ENCODE measurements at places on chromosomes 7 and 10.

GRCh38 chr7:55075464-55076021 lies 56.7 kb downstream of the EGFR start:
- no peak for DNase-seq

DNA sequence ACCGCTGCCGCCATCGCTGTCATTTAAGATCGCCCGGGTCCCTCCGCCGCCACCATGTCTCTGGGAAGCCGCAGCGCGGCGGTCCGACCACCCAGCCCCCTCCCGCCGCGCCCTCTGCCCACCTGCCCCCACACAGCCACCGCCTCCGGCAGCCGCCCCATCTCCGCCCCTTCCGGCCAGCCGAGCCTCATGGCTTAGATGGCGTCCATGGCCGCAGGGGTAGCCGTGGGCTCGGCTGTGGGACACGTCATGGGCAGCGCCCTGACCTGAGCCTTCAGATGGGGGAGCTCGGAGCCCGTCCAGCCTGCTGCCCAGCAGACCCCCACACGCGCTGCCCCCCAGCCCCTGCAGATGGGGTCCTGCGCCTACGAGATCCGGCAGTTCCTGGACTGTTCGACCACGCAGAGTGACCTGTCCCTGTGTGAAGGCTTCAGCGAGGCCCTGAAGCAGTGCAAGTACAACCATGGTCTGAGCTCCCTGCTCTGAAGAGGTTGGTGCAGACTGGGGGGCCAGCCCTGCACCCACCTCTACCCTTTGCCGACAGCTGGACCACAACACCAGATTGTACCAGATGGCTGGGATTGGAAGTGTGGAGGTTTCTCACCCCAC lies 38.0 kb upstream of the TARP start:
- no peak for DNase-seq

GRCh38 chr7:128360359-128360678 lies 1.2 kb downstream of the PRRT4 start:
- DNase-seq, result no peak

DNA sequence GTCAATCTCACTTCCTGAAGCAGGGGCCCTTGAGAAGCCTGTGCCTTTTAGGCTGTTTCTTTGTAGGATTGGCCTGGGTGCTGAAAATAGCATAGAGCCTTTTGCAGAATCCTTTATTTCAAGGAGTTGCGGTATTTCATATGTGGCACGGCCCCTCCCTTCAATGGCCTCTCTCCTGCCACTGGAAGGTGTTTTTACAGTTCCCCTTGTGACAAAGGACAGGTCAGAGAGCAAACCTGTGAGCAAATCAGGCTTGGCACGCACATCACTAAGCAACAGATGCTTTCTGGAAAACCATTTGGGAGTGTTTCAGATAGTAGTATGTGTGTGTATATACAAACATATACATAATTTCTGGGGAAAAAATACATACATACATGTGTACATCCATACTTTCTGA lies 388.6 kb upstream of the C7orf33 start:
- no peak for DNase-seq

- DNase-seq, result no peak
These were observed 47.6 kb downstream of the GTF2IRD1 start for GRCh38 chr7:74501298-74501697.

DNA sequence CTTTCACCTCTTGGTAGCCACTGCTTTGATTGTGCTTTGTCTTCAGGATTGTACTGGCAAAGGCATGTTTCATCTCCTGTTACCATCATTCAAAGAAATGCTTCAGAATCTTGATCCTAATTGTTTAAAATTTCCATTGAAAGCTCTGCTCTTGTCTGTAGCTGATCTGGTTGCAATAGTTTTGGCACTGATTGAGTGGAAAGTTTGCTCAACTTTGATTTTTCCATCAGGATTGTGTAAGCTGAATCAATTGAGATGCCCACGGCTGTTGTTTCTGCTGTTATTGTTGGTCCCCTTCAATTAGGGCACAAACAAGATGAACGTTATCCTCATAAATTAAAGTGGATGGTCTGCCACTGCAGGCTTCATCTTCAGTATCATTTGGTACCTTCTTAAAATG lies 14.6 kb upstream of the NUB1 start:
- DNase-seq, result no peak

DNA sequence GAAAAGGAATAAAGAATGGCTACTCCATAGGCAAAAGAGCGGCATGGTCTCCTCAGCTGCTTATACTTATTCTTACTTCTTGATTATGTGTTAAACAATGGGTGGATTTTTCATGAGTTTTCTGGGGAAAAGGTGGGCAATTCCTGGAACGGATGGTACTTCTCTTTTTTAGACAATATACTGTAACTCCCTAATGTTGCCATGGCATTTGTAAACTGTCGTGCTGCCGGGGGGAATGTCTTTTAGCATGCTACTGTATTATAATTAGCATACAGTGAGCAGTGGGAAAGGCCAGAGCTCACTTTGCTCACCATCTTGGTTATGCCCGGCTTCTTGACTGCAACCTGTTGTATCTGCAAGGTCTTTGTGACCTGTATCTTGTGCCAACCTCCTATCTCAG lies 372.1 kb upstream of the AKR1E2 start:
- DNase-seq, result no peak

- DNase-seq, result no peak
These were observed 135.2 kb upstream of the PRSS1 start for GRCh38 chr7:142614116-142614515.

GRCh38 chr10:127034034-127034633 lies 128.9 kb downstream of the DOCK1 start:
- no peak for DNase-seq

All from astrocyte of the cerebellum (primary cell).